ENCODE measurements at places on chromosomes 7 and 10.

- no peak for DNase-seq
These were observed 235.0 kb downstream of the PAXIP1 start for GRCh38 chr7:154767821-154768415.

DNA sequence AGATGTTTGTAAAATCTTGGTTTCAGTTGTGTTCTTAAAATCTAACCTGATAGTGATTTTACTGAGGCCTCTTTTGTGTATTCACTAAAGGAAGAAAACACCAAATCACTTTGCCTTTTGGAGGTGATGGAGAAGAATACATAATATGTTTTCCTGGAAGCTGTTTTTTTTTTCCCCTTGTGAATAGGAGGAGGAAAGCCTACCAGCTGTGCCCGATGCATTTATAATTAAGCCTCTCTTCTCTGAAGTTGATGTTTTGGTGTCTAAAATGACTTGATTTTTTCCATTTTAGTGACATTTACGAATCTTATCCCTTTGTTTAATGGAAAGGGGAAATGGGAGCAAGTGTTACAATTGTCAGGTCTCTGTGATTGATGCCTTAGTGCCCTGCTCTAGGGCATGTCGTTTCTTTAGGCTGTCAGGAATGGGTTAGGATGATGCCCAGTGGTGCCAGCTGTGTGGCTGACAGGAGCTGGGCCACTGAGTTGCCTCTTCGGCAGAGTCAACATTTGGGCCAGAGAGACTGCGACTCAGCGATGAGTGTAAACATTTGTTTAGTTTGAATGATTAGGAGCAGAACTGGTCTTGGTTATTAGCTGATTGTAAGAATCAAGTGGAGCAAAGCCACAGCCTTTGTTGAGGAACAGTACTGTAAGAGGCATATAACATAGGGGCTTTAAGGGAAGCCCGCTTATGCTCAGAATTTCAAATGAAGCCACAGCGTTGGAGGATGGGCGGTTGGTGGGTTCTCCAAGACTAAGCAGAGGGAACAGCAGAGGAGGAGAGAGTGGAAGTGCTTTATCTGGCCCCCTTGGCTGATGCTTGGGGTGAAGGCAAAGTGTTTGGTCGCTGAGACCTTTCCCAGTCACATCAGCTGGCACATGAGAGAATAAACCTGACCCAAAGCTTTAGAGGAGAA lies 81.6 kb downstream of the CDK14 start:
- DNase-seq: no peak

DNA sequence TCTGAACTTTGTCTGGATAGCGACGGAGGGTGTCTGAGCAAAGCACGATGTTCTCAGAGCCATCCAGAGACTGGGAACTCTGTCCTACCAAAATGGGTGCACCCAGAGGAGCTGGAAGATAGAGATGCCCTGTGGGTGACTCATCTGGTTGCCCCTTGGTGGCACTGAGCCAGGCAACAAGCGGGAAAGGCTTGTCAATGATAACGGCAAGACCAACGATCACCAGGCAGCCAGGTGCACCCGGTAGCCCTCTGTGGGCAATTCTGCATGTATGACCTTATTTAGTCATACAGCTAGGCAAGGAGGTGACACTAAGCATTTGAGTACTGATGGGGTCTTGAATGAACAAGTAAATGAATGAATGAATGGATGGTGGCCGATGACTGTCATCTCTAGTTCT lies 2.8 kb upstream of the ELN start:
- no peak for DNase-seq

GRCh38 chr10:125164421-125164820 lies 4.1 kb upstream of the CTBP2 start:
- DNase-seq: no peak

- DNase-seq: no peak
These were observed 6.3 kb downstream of the EN2 start for GRCh38 chr7:155464183-155464582.

GRCh38 chr7:148882841-148883265 lies 1.2 kb downstream of the EZH2 start:
- no peak for DNase-seq

- DNase-seq: no peak
These were observed 9.3 kb upstream of the CAMK2B start for GRCh38 chr7:44334734-44335097.

GRCh38 chr10:72728462-72728861 lies 36.5 kb downstream of the MCU start:
- DNase-seq: no peak

GRCh38 chr7:91005841-91006240 lies 258.4 kb upstream of the FZD1 start:
- no peak for DNase-seq

DNA sequence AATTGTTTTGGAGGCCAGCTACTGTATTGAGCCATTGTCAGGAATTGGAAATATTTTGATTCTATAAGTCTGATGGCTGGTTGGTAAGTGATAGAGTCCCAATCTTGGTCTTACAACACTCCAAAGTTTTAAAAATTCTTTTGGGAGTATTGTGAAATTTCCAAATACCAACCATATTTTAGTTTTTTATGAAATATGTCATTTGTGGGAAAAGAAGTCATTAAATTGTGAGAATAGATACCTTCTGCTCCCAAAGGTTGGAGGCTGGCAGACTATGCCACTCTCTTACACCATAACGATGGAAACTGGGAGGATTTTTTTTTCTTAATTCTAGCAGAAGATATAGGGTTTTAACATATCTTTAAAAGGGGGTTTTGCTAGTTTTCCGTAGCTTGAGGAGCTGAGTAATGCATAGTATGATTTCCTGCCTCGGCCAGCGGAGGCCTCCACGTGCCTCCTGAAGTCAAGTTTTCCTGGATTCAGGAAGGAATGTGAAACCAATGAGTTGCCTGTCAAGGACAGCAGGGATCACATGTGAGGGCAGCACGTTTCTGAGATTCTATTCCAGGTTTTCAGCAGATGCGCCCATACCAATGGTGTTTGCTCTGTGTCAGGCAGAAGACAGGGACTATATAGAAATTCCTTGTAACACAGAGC lies 92.2 kb upstream of the LAMB4 start:
- DNase-seq: no peak

DNA sequence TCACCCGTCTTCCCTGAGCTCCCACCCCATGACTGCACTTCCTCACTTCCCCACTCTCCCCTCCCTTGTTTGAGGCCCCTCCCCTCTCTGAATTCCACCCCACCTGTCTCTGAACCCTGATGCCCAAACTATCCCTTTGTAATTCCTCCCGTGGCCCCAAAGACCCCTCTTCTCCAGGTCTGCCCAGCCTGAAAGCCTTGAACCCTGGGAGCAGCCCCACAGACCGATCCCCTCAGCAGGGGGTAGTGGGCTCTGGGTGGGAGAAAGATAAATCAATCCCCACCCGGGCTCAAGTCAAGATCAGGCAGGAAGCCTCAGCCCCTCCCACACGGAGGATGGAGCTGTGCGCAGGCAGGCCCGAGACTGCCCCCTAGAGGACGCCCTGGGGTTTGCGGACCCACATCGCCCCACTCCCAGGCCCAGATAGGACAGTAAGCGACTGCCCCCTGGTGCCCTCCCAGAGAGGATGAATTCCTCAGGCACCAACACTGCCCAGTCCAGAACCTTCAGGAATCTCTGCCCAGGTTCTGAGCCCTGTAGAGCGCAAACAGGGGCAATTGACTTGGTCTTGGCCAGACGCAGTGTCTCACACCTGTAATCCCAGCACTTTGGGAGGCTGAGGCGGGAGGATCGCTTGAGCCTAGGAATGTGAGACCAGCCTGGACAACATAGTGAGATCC lies 11.7 kb downstream of the HSPB1 start:
- DNase-seq: peak; percentile 91

DNA sequence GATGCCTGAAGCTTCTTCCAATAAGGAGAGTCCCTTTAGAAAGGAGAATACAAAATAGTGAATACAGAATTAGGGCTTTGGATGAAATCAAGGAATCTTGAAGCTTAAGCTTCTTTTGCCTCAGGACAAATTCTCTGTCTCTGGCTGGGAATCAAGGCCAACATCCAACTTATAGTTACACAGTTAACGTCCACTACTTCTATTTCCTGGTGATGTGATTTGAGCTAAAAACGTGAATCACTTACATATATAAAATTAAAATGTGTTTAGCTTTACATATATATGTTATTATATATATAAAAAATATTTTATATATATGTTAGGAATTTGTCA lies 11.4 kb upstream of the INPP5F start:
- no peak for DNase-seq

- DNase-seq: no peak
These were observed 591.9 kb upstream of the MGMT start for GRCh38 chr10:128875030-128875744.

- DNase-seq: no peak
These were observed 65.3 kb downstream of the ALOX5 start for GRCh38 chr10:45439365-45439764.

DNA sequence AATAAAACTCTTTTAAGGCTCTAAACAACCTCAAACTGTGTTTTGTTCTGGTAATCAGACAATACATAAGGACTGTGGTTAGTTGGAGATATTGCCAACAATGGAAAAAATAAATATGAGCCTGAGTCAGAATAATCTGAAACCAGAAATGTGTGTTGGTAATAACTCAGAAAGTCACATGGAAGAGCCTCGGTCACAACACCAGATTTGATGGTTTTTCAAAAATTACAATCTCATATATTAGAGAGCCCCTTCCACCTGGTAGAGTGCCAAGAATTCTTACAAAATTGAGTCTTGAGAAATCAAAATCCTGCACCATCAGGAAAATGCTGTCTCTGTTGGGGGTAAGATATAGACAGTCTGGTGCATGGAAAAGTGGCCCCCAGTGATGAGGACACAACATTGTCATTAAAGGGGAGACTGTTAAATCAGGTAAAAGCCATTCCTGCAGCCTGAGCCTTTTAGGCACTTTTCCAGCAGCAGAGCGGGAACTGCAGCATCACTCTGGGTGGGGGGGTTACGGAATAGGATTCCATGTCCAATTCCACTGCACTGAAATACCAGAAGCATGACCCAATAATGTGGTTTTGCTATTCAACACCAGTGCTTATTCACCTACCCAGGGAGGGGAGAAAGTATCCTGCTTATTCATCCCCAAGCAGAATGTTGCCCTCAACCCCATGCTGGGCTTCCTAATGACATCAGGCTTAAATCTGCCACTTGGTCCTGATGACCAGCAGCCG lies 9.5 kb upstream of the ADAM12 start:
- DNase-seq: no peak

DNA sequence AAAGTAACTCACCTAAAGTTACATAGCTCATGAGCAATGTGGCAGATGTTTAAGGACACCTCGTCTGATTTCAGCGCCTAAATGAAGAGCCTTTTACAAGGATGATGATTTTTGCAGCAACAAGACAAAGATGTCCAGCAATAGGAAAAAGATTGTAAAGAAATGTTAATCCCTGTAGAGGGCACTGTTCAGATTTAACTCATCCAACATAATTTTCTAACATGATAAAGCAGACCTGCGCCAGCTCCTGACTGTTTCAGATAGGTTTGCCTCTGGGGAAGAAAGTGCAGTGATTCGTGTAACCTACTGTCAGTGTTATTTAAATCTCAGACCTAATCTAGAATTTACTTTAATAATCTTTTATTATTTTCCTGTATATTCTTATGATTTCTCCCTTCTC lies 595.2 kb downstream of the AUTS2 start:
- no peak for DNase-seq

DNA sequence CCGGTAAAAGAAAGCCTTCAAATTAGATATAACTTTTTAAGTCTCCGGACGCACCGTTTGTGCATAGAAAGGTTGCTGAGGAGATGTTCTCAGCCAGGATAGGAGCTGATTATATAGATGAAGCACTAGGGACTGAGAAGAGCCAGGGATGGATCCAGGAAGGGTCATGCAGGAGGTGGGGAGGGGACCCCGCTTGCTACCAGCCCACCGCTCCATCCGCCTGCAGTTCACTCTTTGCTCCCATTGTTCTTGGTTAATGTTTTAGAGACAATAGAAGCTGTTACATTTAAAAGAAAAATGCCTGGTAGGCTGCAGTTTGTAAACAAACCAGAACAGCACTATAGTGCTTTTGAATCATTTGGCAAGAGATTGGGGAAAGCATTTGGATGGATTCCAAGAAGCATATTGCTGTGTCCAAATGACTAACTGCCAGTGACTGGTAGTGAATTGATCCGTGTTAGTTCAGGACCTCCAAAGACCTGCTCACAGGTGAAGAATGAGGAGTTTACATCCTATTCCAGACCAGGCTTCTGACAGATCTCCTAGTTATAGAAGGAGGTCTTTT lies 175.9 kb upstream of the TAC1 start:
- DNase-seq: peak; percentile 35

- DNase-seq: no peak
These were observed 294.7 kb downstream of the PTPRN2 start for GRCh38 chr7:158292948-158293347.

DNA sequence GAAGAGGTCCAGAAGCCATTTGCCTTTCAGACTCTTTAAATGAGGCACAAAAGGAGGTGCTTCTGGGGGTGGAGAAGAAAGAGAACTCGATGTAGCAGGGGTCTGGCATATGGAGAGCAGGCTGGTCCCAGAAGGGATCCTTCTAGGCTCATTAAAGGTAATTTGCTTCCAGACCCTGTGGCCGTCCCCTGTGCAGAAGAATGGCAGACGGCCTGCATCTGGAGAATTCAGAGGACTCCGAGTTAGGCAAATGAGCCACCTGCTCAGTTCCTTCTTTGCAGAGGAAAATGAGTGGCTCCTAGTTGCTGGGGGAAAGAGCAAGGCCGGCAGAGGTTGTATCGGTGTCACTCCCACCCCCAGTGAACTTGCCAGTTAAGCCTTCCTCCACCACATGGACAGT lies 73.8 kb upstream of the FAM180A start:
- no peak for DNase-seq

DNA sequence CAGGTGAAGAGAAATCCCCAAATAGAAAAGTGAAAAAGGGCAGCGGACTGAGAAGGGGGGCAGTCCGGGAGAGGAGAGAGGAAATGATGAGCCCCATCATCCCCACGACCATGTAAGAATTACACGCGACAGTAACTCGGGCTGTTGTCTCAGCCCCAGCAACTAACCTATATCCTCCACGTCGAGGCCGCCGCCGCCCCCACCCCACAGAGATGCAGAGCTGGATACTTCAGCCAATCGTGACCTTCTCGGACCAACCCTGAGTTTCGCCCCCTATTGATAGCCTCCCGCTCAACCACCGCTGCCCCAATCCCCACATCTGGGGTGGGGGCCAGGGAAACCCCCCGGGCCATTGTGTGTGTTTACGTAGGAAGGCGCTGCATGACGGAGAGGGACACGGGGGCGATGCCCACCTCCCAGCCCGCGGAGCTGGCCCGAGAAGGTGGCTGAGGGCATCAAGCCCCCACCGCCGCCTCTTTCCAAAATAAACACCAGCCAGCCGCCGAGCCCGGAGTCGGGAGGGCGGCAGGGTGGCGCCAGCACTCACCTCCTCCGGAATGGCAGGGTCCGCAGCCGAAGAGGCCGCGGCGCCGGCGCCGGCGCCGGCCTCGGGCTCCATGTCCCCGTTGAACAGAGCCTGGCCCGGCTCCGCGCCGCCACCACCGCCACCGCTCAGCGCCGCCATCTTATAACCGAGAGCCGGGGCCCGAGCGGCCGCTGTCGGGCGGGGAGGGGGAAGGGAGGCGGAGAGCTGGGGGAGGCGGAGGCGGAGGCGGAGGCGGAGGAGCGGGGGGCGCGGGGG lies 509 bp downstream of the BRAF start:
- DNase-seq: peak; percentile 85

GRCh38 chr7:2873686-2874551 lies 29.8 kb upstream of the GNA12 start:
- DNase-seq: no peak

Data from NCI-H2107 (cell line).